Fibroblast of skin of right biceps (primary cell): ENCODE measurements at places on chromosomes 11 and 22.

GRCh38 chr11:64455456-64456261 is 96.7 kb downstream of the RPS6KA4 start:
- no peak for DNase-seq

DNA sequence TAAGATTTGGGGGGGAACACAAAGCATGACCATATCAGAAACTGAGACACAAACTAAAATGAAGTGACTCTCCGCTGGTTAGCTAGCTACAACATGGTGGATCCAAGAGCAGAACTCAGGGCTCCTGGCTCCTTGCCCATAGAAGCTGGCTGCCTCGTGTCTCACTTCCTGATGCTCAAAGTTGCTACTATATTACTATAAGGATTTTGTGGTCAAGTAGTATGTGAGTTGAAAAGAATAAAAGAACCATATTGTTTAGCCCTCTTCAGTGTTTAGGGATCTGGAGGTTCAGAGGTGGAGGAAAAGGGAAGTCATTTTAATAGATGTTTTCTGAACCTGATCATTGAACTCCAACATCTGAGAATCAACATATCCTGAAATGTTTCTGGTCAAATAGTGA is 16.9 kb upstream of the SIK2 start:
- peak; percentile 91 for DNase-seq

DNA sequence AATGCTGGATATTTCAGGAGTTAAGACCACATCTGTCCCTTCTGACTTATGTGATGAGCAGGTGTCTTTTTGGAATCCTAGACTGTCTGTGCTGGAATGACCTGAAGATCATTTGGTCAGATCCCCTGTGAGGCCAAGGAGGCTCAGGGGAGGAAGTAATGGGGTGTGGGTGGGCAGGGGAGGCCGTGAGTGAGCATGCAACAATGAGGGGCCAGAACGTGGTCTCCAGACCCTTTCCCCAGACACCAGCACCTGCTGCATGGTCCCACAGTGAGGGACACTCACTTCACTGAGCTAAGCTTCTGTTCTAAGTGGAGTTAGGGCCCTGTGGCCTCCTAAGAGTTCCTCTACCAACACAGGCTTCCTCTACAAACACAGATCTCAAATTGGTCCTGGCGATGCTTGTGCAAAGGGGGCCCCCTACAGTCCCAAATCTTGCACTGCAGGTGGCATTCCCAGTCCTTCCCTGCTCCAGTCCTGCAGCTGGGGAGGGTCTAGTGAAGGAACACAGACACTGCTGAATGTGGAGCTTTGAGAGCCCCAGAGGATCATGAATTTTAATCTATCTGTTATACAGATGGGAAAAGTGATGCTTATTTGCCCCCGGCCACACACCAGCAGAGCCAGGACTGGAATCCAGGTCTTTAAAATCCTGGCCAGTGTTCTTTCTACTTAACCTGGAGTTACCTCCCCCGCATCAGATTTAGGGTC is 7.4 kb downstream of the USP2 start:
- DNase-seq = peak; percentile 69

DNA sequence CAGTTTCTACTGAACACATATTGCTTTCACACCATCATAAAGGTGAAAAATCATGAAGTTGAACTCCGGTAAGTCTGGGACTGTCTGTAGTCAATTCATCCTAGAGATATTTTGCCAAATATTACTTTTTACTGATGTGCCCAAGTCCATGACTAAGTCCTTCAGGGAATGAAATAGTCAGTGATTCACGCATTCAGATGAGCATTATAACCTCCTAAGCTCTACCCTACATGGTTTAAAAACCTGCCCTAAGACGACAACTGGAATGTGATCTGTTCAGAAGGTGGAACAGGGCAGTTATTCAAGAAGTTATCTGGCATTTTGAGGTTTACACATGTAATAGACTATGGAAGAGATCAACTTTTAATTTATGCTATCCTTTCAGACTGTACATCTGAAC is 125.6 kb downstream of the TRPC6 start:
- peak; percentile 58 for DNase-seq

DNA sequence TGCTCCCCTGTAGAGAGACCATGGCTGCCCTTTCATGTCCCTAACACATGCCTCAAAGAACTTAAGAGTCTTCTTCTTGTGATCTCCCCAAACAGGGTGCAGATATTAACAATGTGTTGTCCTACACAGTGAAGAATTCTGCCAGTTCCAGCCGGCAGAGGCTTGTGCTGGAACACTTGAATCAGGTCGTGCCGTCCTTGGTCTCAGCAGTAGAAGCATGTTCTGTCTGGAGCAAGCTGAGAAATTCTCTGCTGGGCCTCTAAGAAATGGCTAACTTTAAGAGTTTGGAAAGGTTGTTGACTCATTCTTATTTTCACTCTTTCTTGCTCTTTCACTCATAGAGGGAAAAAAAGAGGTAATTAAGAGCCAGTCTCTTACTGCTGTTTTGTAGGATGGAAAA is 71.1 kb upstream of the SLC25A18 start:
- no peak for DNase-seq

- no peak for DNase-seq
Observed at GRCh38 chr11:100612766-100613165, 74.3 kb upstream of the ARHGAP42 start.

- no peak for DNase-seq
Observed at GRCh38 chr11:13884158-13884799, 78.2 kb upstream of the SPON1 start.

GRCh38 chr11:28615542-28615941 is 507.4 kb downstream of the METTL15 start:
- DNase-seq = no peak

DNA sequence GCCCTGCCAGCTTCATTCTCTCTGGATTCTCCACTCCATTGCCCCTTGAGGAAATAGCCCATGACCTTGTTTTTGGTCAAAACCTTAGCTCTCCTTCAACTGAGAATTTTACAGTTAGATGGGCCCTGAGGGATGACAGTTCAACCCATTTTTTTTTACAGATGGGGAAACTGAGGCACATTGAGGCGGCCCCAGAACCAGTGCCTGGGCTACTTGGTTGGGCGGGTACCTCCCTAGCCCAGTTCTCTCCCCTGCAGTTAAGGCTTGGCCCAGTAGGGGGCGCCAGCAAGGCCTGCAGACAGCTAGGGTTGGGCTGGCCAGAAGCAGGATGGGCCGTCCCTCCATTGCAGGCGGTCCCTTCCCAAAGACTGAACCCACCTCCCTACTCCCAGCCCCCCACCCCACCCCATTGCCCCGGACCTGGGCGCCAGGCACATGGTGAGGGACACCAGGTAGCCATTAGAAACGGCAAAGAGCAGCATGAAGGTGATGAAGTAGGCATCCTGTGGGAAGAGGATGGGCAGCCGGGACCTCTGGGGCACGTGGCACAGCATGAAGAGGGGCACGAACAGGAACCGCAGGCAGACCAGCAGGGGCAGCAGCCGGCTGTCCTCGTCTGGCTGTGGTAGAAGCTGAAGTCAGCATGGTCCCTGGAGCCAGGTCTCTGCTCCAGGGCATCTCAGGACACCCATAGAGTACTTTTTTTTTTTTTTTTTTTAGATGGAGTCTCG is 7.6 kb downstream of the SLC29A2 start:
- DNase-seq = no peak
